Psoas muscle (tissue), 8 donors: ENCODE measurements at places on chromosomes 5 and 9. TPM values are rescaled to one million over a fixed set of nuclear protein-coding genes. Genes with fewer than 3 reads are reported as not detected.

FAM153A gene
- polyA plus RNA-seq, result 0.04 TPM

PCDHGA11 gene
- polyA plus RNA-seq, result 0.21 TPM

CARTPT gene
- not detected for polyA plus RNA-seq

CENPK gene
- 0.40 TPM for polyA plus RNA-seq

BARHL1 gene
- polyA plus RNA-seq, result not detected

GRIA1 gene
- 0.03 TPM for polyA plus RNA-seq

PCDHB12 gene
- 0.10 TPM for polyA plus RNA-seq
